HCT116 (cell line): ENCODE measurements at places on chromosomes 11 and 22.

GRCh38 chr11:60265373-60266214, 14.9 kb upstream of the MS4A4A start:
- DNase-seq, result peak; percentile 36

- no peak for DNase-seq
Measured at GRCh38 chr11:68266121-68266891, 5.5 kb downstream of the C11orf24 start.

- DNase-seq, result no peak
Measured at GRCh38 chr11:86932924-86933875, 22.0 kb downstream of the FZD4 start.

GRCh38 chr11:121476379-121477032, 23.7 kb upstream of the SORL1-AS1 start:
- DNase-seq, result no peak

DNA sequence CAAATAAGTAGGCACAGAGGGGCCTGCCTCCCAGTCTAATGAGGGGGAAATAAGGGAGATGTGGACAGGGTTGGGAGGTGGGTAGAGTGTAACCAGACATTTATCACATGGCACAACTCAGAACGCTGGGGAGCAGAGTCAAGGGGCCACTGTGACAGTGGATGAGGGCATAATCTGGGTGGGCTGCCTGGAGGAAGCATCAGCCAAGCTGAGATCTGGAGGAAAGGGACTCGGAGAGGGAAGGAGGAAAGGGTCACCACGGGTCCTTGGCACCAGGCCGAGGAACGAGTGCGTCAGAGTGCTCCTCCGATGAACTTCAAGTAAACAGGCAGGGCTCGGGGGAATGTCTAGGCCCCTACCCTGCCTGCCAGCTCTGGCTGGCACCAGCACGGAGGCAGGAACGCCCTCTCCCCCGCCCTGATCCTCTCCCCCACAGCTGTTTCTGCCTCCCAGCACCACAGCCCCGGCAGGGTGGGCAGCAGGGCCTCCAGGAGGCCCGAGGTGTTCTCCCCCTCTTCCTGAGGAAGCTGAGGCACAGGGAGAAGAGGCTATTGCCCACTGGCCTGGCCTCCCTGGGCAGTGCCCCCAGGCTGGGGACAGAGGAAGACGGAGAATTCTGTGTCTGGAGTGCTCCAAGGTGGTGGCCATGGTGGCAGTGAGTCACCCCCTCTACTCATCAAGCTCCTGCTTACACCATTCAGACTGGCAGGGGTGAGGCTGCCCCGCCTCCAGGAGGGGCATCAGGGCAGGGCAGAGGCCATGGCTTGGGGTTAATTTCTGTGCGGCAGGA, 4.2 kb downstream of the ALDH3B1 start:
- peak; percentile 64 for DNase-seq
